ENCODE measurements at places on chromosomes 5 and 9.

DNA sequence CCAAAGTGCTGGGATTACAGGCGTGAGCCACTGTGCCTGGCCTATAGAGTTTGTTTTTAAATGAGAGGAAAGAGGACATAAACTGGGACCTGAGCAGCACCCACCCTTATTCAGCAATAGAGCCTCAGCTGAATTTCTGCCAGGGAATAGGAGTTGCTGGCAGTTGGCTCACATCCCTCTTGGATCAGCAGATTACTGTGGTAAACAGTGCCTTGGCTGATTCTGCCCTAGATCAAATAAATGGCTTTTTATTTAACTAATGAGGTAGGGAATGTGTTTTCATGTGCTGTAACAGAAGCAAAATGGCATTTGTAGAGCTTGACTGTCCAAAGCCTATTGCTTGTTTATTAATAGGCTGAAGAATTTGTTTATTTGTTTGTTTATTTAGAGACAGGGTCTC is 2.1 kb downstream of the ARHGEF37 start:
- DNase-seq, result no peak

DNA sequence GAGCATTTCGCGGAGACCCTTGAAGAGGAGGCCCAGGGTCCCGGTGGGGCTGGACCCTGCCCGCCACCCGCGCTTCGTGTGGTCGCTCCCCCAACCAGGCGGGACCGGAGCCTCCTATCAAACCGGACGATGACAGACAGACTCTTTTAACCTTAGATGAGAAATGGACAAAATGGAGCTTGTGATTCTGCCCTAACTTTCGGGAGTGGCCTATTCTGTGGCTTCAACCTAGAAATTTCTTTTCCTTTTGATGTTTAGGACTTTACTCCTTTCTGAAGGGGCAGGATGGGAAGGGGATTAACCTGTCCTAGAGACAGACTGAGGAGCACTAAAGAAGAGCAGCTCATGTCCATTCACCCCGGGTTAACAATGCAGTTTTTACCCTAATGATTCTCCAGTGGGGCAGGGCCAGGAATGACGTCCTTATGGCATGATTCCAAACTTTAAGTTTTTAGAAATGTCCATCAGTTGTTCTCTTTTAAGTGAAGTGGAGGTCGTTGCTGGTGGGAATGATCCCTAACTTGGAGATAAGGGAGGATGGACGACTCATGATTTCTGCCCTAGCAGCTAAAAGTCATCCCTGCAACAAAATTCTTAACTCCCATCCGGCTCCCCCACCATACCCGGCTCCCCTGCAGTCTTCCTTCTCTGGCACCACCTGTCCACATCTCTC is 1.0 kb downstream of the NIPSNAP3A start:
- DNase-seq, result no peak

DNA sequence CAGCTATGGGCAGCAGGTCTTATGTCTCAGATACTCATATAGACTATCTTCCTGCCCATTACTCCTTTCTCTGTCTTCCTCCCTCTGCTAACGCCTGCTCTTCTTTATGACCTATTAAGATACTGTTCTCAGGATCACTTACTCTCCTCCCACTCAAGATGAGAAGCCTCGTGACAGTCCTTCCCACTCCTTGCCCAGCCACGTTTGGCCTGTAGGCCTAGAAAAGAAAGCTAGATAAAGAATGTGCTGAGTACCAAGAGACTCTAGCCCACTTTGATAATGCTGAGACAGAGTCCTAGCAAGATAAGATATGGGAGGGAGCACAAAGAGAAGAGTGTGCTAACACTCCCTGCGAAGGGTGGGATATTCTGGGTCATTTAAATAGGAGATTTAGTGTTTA is 6.8 kb upstream of the DENND4C start:
- no peak for DNase-seq

DNA sequence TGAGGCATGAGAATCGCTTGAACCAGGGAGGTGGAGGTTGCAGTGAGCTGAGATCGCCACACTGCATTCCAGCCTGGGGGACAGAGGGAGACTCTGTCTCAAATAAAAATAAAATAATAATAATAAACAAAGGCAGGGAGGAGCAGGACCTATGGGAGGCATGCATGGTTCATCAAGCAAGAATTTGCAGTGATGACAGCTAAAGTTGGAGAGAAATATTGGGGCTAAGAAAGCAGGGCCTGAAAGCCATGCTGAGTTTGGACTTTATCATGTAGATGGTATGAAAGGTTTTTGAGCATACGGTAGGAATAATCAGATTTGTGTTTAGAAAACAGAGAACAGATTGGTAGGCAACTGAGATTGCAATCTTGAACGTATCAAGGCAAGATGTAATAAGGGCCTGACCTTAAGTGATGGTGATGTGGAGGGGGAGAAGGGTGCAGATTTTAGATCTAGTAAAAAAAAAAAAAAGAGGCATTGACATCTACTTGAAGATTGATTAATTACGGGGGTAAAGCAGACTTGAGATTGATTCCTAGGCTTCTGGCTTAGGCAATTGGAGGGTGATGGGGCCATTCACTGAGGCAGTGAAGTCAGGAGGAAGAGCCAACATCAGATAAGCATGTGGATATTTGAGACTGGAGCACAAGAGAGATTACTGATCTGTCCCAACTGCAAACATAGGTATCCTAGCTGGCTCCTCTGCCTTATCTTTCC is 50.7 kb downstream of the CFAP95 start:
- DNase-seq, result no peak

DNA sequence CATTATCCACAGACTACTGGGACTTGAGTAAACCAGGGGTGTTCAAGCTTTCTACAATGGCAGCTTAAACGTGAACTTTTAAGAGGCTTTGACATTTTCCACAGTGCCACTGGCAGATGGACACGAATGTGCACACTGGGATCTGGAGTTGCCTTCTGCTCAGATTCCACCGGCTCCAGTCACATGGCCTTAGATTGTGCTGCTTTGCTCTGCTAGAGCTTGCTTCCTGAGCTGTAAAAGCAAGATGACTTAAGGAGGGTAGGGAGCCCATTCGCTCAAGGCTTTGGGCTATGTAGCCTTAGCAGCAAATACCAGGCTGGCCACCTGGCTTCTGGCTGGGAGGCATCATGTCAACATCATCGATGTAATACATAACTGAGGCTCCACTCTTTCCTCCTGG is 436.9 kb downstream of the MED10 start:
- no peak for DNase-seq

DNA sequence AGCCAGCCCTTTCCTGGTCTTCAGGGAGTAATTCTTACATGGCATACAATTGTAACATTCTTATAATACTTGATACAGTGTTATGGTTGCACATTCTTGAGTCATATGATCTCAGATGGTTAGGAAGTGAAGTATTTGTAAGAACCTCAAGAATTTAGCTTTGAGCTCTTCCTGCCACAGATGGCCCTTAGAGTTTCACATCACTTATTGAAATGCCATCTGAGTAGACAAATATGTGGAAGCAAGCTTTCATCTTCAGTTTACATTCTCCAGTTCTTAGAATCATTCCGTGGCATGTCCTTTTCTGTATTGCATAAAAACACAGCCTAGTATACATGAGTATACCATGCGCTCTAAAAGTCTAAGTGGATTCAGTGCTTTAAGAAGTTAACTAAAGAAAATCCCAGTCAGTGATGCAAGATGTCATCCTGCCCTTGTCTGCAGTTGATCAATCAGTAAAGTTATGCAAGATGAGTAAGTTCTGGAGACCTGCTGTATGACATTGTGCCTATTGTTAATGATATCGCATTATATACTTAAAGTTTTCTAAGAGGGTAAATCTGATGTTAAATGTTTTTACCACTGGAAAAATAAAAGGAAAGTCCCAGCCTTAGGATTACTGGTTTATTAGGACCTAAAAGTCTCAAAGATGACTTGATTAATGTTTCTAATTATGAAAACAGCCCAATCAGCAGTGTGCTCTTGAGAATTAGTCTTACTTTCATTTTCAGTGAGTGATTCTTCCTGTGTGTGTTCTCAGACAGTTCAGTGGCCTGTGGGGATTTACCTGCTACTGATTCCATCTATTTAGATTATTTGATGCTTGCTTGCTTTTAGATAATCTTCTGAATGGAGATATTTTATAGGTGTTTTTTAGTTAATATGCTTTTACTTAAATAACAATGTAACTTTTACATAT is 29.4 kb downstream of the RHOBTB3 start:
- DNase-seq, result peak; percentile 75

GRCh38 chr5:167594061-167594435 is 697.4 kb upstream of the WWC1 start:
- DNase-seq, result no peak

- no peak for DNase-seq
These were observed 2.6 kb upstream of the ALAD start for GRCh38 chr9:113403646-113404045.

- DNase-seq, result no peak
These were observed 3.6 kb downstream of the RNF130 start for GRCh38 chr5:180067986-180068385.

DNA sequence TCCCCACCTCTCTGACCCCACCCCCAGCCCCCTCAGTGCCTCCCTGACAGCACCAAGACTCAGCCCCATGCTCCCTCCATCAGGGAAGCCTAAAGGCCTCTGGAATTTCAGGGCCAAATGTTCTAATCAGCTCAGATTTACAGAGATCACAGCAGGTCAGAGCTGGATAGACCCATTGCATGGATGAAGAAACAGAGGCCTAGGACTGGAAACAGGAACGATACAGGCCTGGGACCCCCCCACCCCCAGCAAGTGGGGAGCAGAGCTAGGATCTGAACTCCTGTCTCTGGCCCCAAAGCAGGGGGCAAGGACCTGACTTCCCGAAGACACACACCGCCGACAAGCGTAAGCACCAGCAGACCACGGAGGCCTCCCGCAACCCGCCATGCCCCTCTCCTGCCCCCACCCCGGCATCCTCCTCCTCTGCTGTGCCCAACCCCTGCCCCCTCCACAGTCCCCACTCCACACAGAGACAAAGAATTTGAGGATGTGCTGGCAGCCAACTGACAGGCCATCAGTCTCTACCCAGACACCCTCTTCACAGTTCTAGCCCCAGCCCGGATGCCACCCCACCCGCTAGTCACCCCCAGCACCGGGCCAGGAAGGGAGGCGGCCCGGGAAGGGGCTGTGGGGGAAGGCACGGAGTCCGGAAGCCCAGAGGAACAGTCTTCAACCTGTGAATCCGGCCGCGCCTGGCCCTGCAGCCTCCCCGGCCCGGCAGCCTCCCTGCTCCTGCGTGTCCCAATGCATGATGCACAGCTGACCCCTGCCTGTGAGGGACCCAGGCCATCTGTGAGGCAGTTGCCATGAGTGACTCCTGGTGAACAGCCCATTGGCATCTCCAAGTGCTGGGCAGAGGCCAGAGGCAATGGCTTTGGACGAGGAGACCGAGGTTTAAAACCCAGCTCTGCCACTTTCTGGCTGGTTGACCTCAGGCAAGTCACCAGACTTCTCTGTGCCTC is 31.3 kb downstream of the NDUFA8 start:
- DNase-seq, result no peak

DNA sequence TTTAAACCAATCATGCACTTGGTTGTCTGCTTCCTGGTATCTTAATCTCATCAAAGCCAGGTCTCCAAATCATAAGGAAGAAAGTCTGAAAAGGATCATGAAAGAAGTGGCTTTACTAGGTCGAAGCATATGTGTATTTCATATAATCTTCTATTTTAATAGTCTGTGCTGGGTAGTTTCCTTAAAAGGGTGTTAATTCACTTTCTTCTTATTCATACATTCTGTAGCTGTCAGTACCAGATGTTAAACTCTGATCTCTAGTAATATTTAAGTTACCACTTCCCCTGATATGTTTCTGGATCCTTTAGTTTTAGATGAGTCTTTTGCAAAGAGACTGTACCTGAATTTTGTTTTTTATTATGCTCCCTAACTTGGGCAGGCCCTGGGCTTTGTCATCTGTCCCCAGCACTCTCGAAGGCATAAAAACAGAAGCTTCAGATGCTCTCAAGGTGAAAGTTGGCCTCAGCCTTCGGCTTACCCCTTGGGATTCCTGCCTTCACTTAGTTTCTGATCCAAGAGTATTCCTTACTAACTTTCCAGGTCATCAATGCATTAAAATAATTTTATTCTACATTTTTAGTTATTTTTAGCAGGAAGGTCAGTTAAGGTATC is 15.0 kb upstream of the LNPEP start:
- DNase-seq, result no peak

DNA sequence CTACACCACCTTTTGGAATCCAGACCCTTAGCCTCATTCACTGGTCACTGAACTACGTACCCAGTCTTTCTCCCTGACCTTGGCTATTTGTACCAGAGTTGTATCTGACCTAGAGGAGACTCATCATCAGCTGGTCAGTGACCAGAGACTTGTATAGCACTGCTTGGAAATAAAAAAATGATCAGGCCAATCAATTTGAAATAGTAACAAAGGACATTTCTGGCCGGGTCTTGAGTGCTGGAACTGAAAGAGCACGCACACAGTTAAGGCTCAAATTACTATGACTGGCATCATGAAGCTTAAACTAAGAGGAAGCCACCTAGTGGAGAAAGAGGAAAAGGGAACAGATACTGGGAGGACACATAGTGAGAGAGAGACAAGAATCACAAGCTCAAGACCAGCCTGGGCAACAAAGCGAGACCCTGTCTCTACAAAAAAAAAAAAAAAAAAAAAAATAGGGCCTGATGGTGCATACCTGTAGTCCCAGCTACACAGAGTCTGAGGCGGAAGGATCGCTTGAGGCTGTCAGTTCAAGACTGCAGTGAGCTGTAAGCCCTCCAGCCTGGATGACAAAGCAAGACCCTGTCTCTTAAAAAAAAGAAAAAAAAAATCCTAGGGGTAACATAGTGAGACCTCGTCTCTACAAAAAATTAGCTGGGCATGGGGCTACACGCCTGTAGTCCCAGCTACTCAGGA is 12.8 kb upstream of the SRP19 start:
- peak; percentile 75 for DNase-seq

GRCh38 chr5:127011961-127012644 is 18.3 kb downstream of the MARCHF3 start:
- no peak for DNase-seq

DNA sequence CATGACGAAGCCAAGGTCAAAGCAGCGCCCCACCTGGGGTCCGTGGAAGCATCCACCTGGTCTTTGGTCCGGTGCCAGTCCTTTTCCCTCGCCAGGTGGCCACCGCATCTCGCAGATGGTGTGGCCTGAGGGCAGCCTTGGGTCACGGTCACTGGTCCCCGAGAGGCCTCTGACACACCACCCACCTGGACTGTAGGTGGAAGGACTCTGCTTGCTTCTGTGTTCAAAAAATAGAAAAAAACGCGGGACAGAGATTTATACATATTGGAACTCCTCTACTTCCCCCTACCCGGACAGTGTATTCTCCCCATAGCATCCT is 466 bp upstream of the TTC39B start:
- no peak for DNase-seq

GRCh38 chr9:8730618-8731017 is 931.0 kb upstream of the DMAC1 start:
- no peak for DNase-seq

- no peak for DNase-seq
These were observed 56.4 kb downstream of the IPPK start for GRCh38 chr9:92613268-92614122.

DNA sequence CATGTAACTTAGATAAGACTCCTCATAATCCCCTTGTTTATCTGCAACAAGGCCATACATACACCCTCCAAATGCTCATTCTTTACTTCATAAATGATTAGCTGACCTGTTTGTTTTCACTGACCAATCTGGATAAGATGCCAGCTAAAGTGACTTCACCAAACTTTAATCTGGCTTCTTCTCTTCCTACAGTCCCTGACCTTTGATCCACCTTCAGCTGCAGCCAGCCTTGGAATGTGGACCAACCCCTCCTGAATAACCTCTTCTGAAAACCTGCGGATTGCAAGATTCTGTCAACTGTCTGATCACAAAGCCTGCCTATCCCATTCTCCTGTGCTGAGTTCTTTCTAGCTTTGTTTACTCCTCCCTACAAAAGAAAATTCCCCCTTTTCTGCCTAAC is 476.8 kb downstream of the LRRC70 start:
- no peak for DNase-seq
